ENCODE measurements at places on chromosomes 1 and 21.

DNA sequence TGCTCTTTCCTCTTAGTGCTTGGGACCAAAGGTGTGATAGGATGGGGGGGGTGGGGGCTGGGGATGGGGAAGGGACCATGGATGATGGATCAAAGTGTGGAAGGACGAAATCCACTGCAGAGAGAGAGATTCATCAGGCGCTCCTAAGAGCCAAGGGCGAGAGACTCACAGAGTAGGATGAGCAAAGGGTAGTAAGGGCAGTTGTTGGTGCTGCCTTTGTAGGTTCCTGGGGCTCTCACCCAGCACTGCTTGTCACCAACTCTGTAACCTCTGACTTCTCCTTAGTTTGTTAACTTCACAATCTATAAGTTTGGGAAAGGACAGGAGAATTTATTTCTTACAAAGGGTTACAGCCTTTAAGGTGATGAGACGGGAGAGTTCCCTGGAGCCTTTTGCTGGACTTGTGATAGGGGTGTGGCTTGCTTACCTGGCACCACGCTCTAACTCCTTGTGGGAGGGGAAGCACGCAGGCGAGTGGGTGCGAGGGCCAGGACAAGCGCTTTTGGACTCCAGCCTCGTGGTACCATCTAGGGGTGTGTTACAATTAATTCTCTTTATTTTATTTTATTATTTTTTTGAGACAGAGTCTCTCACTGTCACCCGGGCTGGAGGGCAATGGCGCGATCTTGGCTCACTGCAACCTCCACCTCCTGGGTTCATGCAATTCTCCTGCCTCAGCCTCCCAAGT lies 1.6 kb upstream of the PDXK start:
- no peak for DNase-seq

GRCh38 chr1:104932030-104932915 lies 1182.6 kb downstream of the AMY1C start:
- DNase-seq = no peak

DNA sequence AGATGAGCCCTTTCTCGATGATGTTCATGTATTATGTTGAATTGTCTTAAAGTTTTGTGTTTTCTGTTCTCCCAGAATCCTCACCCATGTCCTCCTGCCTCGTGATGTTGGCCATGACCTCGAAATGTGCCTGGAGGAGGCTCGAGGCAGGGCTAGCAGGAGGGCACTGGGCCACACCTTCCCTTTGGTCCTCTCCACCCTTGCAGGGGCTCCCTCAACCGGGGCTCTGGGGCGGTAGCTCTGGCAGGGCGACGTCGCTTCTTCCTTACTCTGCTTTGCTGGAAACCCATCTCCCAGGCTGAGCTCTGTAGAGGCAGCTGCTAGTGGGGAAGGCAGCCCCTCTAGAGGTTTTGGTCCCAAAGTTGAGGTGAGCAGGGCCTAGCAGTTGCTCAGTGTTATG lies 14.3 kb downstream of the TFF3 start:
- no peak for DNase-seq

GRCh38 chr1:3553166-3553939 lies 58.0 kb downstream of the MEGF6 start:
- DNase-seq = no peak

GRCh38 chr1:158999316-159000069 lies 10.2 kb upstream of the IFI16 start:
- DNase-seq = no peak

GRCh38 chr1:100051401-100051800 lies 81.3 kb downstream of the SASS6 start:
- DNase-seq = no peak

DNA sequence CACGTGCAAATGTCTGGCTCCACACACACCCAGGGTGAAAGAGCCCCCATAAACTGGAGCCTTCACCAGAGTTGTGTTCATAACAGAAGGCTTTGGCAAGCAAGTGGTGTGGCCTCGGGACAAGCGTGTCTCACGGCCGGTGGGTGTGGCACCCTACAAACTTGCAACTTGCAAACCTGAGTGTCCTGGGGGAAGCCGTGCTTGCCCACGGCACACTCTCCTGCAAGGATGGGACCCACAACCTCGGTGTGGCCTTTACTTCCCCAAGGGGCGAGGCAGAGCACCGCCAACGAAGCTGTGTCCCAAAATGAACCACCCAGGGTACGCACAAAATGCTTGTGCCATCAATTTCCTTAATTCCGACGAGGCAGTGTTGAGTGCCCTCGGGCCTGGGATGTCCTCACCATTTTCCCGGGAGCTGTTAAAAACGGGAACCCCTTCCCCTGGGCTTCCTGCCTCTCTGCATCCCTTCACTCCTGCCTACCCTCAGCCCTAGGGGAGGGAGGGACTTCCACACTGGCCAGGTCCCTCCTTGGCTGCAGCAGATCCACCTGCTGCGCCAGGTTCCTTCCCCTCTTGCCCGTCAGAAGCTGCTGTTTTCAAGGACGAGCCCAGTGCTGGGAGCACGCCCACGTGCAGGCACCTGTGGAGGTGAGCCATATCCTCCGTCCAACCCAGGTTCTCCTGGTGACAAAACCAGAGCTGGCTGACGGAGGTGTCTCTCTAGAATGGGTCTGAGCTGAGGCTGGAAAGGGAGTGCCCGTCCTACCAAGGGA lies 111.4 kb downstream of the NPHP4 start:
- DNase-seq = no peak

- DNase-seq = no peak
Observed at GRCh38 chr1:212752934-212753497, 38.6 kb downstream of the NSL1 start.

DNA sequence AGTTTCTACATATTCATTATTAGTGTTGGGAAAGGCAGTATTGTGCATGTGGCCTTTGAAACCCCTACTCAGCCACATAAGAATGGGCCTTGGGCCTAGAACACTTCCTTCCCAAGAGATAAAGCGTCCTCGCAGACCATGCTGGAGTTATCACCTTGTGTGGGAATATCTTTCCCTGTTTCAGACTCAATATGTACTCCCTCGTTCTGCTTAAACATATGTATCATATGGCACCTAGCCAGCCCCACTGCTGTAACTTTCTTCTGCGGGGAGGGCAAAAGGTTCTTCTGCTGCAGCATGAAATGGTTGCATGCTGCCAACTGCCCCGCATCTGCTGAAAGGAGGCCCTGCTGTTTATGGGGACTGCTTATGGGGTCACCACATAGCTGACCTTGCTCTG lies 92.0 kb downstream of the CRB1 start:
- DNase-seq = no peak

GRCh38 chr21:42784276-42784675 lies 95.1 kb downstream of the WDR4 start:
- DNase-seq = no peak

GRCh38 chr1:233439721-233440120 lies 112.2 kb downstream of the MAP3K21 start:
- DNase-seq = no peak

DNA sequence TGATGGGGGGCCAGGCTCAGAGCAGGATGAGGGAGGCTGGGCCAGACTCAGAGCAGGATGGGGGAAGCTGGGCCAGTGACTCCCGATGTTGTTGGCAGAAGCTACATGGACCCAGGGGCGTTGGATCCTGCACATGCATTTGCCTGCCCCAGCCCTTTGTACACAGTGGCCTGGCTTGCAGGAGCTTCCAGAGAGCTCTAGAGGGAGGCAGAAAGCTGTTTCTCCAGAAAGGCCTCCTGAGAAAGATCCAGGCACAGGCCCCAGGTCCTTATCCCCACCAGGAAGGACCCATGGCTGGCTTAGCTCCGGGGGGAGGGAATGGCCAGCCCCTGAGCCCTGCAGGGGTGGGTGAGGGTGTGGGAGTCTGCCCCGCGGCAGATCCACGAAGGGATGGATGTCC lies 106.6 kb upstream of the ACTRT2 start:
- no peak for DNase-seq

DNA sequence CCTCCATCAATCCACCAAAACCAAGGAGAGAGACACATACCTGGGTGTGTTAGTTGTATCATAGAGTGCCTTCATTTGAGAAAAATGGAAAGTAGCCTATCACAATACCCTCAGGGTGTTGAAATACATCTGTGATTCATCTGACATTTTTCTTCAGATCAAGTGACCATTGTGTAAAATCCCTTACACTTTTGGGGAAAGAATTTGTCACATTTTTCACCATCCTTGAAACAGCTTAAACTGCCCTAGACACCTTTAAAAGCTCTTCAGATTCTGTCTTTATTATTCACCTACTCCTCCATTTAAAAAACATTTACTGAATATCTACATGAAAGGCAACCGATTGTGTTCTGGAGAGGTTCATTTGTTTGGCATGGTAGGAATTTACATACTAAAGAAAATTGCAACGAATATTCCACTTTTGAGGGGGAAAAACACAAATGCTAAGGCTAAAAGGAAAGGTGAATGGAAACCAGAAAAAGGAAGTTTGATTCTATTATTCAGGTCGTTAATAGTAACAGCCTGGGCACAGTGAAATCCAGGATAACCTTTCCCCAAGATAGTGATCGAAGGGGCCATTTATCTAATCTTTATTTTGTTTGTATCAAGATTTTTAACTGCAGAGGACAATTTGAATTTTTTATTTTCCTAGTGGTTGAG lies 70.4 kb upstream of the SAMSN1 start:
- DNase-seq = no peak

DNA sequence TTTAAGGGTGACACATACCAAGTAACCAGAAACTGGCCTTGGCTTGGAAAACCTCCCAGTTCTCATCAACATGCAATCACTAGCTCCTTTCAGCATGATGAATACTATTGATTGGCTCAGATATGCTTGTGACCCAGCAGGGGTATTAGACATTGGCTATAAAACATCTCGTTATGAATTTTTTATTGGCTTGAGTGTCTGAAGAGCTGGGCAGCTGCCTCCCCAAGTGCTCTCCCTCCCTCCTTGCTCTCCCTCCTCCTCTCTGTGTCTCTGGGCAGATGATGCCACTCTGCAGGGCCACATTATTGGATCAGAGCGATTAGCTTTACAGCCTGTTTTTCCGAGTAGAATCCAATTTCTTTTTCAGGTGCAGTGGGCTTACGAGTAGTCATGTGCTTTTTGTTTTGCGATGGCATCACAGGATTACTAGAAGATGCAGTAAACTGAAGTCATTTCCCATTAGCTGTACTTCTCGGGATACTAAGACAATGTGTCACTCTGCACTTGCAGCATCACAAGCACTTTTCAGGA lies 79.3 kb upstream of the ATF3 start:
- no peak for DNase-seq

- DNase-seq = no peak
Observed at GRCh38 chr21:18368205-18368604, 35.4 kb downstream of the TMPRSS15 start.

DNA sequence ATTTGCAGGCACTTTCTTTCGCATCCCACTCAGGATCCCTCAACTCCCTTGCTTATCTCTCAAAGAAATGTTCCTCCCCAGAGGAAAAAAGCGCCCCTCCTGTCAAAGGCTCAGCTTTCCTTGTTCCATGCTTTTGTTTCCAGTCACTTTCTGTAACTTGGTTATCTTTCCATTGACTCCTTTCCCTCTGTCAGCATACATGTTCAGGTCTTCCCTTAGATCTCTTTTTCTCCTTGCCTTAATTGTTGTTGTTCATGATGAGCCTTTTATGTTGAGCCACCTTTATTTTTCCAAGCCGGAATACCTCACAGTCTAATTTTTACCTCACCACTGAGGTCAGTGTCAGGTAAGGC lies 46.5 kb upstream of the PODN start:
- no peak for DNase-seq

DNA sequence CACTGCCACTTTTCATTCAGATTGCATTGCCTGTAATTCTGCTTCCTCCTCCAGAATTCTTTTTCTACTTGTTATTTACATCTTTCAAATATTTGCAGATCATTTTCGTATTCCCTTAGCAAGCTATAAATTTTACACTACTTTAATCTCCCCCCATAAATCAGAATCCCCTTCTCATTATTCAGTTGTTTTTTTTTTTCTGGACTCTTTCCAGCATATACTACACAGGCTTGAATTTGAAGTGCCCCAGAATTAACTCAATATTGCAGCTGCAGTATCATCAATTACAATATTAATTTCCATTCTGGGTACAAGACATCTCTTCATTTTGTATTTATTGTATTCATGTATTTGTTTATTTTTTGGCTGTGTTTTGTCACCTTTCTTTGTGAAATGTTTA lies 1494.3 kb downstream of the AMY1C start:
- no peak for DNase-seq

DNA sequence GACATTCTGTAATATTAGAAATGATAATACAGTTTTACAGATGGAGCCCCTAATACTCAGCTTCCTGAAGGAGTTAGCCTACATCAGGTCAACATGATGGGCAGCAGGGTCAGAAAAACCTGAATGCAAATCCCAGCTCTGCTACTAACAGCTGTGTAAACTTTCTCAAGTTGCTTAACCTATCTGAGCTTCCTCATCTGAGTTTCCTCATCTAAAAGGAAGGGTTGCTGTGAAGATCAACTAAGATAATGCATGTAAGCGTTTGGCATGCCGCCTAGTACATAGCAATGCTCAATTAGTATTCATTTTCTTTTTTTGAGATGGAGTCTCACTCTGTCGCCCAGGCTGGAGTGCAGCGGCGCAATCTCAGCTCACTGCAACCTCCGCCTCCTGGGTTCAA lies 18.4 kb upstream of the DESI2 start:
- DNase-seq = no peak

- no peak for DNase-seq
Observed at GRCh38 chr1:179437171-179437570, 71.4 kb downstream of the AXDND1 start.

- DNase-seq = no peak
Observed at GRCh38 chr1:63653976-63654375, 60.8 kb downstream of the PGM1 start.

GRCh38 chr1:99727575-99728185 lies 38.8 kb downstream of the FRRS1 start:
- no peak for DNase-seq

GRCh38 chr21:27734146-27734545 lies 767.3 kb upstream of the ADAMTS5 start:
- no peak for DNase-seq

GRCh38 chr1:117295001-117295400 lies 72.2 kb upstream of the MAN1A2 start:
- no peak for DNase-seq

DNA sequence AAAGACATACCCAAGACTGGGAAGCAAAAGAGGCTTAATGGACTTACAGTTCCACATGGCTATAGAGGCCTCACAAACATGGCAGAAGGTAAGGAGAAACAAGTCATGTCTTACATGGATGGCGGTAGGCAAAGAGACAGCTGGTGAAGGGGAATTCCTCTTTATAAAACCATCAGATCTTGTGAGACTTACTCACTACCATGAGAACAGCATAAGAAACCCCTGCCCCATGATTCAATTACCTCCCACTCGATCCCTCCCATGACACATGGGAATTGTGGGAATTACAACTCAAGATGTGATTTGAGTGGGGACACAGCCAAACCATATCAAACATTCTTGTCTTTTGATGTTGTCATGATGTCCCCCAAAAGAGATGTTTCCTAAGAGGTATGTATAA lies 103.3 kb downstream of the DUSP10 start:
- no peak for DNase-seq

All from activated CD4-positive, CD25-positive, alpha-beta regulatory T cell (primary cell).